ENCODE measurements at places on chromosomes 5 and 9.
A peak's percentile ranks its signal among the peaks of the same experiment; 100 is the strongest.

DNA sequence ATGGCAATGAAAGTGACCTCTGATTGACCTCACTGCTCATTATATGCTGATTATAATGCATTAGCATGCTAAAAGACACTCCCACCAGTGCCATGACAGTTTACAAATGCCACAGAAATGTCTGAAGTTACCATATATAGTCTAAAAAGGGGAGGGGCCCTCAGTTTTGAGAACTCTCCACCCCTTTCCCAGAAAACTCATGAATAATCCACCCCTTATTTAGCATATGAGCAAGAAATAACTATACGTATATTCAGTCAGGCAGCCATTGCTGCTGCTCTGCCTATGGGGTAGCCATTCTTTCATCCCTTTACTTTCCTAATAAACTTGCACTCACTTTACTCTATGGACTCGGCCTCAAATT is 163.1 kb downstream of the ESM1 start:
- H3K4me3 ChIP-seq, result no peak overlapping the region
- H3K27me3 ChIP-seq, result no peaks in the 10 kb centered on the region
- H3K27ac ChIP-seq, result no peak overlapping the region

DNA sequence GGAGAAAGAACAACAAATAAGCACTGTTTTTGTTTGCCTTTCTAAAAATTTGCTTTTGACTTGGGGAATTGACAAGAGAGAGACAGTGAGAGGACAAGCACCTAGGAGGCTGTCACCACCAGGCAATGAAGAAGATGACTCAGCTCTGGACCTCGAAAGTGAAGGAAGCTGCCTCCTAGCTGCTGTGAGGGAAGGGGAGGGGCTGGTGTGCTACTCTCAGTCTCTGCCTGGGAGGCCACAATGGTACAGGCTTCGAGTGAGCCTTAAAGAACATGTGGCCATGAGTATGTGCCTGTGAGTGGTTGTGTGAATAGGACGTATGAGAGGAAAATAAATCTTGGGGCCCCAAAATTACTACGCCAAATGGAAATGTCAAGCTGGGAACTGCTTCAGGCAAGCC is 7.1 kb upstream of the PLK2 start:
- H3K4me3 ChIP-seq, result no peak overlapping the region
- peaks cover under 1% of the 10 kb centered on the region for H3K27me3 ChIP-seq
- H3K4me1 ChIP-seq, result no peaks in the 10 kb centered on the region
- no peak for DNase-seq
- no peak overlapping the region for H3K27ac ChIP-seq

DNA sequence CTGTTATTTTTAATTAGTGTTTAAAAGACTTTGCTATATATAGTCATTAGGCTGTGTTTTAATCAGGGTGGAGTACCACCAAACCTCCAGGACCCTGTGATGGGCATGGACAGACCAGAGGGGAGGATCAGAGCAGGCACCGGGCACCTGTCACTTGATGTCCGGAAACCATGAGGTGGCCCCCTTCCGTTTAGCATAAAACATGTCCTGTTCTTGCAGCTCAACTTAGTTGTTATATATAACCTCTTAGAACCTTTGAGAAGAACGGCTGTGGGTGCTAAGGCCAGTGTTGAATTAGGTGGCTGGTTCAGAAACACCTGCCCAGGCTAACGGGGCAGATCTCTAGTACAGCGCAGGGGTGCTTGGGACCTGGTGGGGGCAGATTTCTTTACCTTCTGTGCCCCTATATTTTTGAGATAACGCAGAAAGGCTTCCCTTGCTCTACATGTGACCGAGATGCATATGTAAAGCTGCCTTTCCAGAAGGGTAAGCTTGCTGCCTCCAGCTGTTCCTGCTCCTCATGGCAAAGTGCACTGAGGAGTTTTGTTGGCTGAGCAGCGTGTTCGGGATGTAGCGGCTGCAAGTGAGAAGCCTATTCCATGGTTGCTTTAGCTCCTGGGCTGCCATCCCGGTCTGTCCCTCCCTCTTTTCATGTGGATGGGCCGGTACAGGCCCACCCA is 255.5 kb downstream of the FANCC start:
- H3K4me1 ChIP-seq, result no peaks in the 10 kb centered on the region
- H3K36me3 ChIP-seq, result peaks cover 1% of the 10 kb centered on the region
- no peaks in the 10 kb centered on the region for H3K27me3 ChIP-seq
- H3K27ac ChIP-seq, result no peak overlapping the region

- H3K36me3 ChIP-seq, result no peaks in the 10 kb centered on the region
- H3K27me3 ChIP-seq, result no peaks in the 10 kb centered on the region
- no peak for DNase-seq
These were observed 15.7 kb downstream of the KIAA1958 start for GRCh38 chr9:112502175-112502946.

DNA sequence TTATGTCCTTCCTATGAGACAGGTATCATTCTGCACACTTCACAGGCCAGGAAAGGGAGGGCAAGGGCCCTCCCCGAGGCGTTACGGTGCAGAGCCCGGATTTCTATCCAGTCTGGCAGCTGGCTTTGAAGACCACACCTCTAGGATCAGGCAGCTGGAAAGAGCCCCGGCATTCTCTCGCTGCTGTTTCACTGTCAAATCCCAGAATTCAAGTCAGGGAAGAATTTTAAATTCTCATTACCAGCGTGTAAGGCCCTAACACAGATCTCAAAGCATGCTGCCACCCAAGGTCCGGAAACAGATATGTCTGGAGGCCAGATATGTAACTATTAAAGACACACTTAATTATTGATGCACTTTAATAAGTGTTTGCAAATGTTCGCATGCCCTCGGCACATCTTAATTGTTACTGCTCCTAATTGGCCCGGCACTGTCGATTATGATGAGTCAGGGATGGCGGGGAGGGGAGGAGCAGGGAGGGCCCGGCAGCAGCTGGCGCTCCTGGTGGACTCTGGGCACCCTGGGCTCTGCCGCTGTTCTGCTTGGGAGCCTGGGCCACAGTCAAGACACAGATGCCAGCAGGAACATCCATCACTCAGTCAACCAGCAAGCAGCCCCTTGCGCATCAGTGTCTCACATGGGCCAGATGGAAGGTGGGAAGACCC is 76.3 kb upstream of the BARHL1 start:
- no peak overlapping the region for H3K27ac ChIP-seq
- H3K4me3 ChIP-seq, result no peak overlapping the region
- H3K36me3 ChIP-seq, result no peaks in the 10 kb centered on the region
- peaks cover 67% of the 10 kb centered on the region for H3K27me3 ChIP-seq

DNA sequence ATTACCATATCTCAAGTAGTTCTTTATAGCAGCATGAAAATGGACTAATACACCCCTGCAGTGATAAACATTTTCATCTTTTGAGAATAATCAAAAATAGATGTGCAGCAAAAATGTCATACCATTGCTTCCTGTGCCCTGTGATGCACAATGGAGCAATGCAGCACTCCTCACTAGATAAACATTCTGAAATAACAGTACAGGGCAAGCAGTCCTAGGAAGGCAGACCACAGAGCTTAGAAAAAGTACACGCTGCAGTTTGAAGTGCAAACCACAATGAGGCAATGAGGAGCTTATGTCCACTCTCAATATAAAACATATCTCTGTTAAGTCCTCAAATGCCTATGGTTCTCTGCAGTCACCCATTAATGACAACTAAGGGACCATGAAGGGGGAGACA is 367.6 kb downstream of the PDE4D start:
- no peaks in the 10 kb centered on the region for H3K4me1 ChIP-seq
- H3K27ac ChIP-seq, result no peak overlapping the region
- no peaks in the 10 kb centered on the region for H3K36me3 ChIP-seq
- no peak for DNase-seq
- no peak overlapping the region for H3K4me3 ChIP-seq
- no peaks in the 10 kb centered on the region for H3K27me3 ChIP-seq

DNA sequence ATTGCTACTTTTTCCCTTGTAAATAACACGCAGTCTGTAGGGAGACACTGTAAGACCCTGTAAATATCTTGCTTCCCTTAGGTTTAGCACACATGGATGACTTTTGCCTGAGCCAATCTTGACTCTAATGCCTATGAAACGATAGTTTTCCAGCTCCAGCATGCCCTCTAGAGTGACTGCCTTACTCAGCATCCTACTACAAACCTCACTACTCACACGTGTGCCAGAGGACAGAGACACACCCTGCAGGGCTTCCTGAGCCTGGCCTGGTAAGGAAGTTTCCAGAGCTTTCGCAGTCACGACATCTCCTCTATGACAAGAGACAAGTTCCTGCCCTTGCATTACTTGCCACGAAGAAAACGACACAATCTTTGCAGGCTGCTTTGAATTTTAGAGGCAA is 138.1 kb downstream of the ATPSCKMT start:
- H3K27me3 ChIP-seq, result no peaks in the 10 kb centered on the region
- no peak for DNase-seq
- H3K36me3 ChIP-seq, result no peaks in the 10 kb centered on the region

GRCh38 chr5:72248410-72248981 is 71.5 kb downstream of the MRPS27 start:
- no peak overlapping the region for H3K4me3 ChIP-seq
- no peak for DNase-seq
- H3K36me3 ChIP-seq, result peaks cover 3% of the 10 kb centered on the region
- no peak overlapping the region for H3K27ac ChIP-seq
- H3K4me1 ChIP-seq, result peaks cover 34% of the 10 kb centered on the region
- no peaks in the 10 kb centered on the region for H3K27me3 ChIP-seq

DNA sequence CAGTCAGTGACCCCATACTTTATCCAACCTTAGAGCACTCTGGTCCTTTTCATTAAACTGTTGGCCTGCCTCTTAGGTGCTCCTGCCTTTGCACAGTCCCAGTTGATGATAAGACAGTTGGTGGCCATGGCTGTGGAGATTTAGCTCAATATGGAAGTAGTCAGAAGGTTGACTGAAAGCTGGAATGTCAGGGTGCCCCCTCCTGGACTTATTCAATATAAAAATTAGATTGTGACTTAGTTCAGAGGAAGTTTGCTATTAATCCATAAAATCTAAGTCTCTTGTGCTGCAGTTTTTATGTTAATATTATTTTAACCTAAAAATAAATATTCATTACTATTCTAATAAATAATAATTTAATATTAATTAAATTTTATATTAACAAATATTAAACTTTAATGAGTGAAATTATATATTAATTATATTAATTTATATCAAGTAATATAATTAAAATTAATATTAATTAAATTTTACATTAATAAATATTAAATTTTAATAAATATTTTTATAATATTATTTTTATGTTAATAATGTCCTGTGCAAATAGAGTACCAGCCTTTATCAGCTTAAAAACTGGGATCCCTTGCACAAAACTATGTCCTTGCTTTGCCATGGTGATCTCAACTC is 77.7 kb upstream of the ADAMTSL1 start:
- no peaks in the 10 kb centered on the region for H3K27me3 ChIP-seq
- H3K36me3 ChIP-seq, result no peaks in the 10 kb centered on the region
- H3K4me1 ChIP-seq, result no peaks in the 10 kb centered on the region
- no peak for DNase-seq
- no peak overlapping the region for H3K4me3 ChIP-seq

DNA sequence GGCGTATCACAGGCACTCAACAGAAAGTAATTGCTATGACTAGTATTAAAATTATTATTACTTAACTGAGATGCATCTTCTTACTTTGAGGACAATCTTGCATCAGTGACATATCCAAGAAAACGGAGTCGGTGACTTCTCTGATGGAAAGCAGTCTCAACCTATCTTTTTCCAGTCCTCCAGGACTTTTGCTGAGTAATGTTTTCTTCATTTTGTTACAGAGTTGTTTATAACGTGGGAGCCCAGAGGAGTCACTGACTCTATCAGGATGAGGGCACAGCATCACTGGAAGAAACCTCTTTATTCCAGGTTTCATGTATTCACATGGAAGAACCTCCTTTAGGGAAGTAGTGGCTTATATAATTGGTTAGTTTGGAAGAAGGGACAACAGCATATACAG is 51.5 kb upstream of the MELK start:
- H3K36me3 ChIP-seq, result no peaks in the 10 kb centered on the region
- no peaks in the 10 kb centered on the region for H3K27me3 ChIP-seq
- H3K4me1 ChIP-seq, result no peaks in the 10 kb centered on the region
- no peak overlapping the region for H3K27ac ChIP-seq

GRCh38 chr9:136506425-136506824 is 23.6 kb upstream of the SEC16A start:
- no peaks in the 10 kb centered on the region for H3K4me1 ChIP-seq
- H3K27ac ChIP-seq, result no peak overlapping the region
- no peak overlapping the region for H3K4me3 ChIP-seq
- no peaks in the 10 kb centered on the region for H3K27me3 ChIP-seq
- H3K36me3 ChIP-seq, result peaks cover 25% of the 10 kb centered on the region
- DNase-seq, result no peak

GRCh38 chr5:177440211-177440989 is 6.2 kb upstream of the PRR7 start:
- peaks cover 56% of the 10 kb centered on the region for H3K4me1 ChIP-seq
- peak overlapping the region; percentile 20 for H3K4me3 ChIP-seq
- H3K36me3 ChIP-seq, result peaks cover 50% of the 10 kb centered on the region
- DNase-seq, result no peak

DNA sequence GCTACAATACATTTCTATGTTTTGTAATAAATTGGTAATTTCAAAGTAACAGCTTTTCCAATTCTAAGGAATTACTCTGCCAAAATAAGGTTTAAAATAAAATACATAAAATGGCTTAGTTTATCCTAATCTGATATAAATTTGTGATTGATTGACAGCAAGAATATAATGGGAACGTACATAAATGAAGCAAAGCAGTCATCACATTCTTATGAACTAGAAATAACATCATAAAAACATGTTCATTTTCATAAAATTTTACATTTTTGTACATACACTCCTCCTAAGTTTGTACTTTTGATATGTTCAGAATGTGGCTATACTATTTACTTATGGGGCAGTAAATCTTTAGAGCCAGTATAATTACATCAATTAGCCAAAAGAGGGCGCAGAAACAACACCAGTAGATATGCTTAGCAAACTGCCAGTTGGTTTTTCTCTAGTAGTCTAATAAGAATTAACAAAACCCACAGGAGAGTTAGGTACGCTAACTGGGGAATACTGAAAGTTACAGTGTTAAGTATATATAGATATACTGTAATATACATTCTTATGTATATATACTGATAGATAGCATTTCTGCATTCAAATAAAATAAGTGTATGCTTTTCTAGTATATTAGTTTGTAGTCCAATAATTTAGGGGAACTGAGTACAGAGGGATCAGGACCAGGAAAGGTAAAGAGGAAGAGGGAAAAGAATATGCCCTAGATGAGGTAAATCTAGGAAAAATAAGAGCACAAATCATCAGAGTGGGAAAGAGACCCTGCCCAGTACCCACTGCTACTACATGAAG is 76.8 kb downstream of the ZDHHC21 start:
- H3K4me1 ChIP-seq, result no peaks in the 10 kb centered on the region
- H3K27me3 ChIP-seq, result no peaks in the 10 kb centered on the region
- no peaks in the 10 kb centered on the region for H3K36me3 ChIP-seq
- H3K4me3 ChIP-seq, result no peak overlapping the region
- H3K27ac ChIP-seq, result no peak overlapping the region

GRCh38 chr5:159915904-159916840 is at the start of gene ADRA1B:
ADRA1B (plus strand) TSS chr5:159916482; CDS start chr5:159916906, 424 bp downstream.
- no peak for DNase-seq
- peak within 1 kb of the TSS; percentile 55 for H3K4me3 ChIP-seq
- H3K4me1 ChIP-seq, result peaks cover 7% of the 10 kb centered on the region

DNA sequence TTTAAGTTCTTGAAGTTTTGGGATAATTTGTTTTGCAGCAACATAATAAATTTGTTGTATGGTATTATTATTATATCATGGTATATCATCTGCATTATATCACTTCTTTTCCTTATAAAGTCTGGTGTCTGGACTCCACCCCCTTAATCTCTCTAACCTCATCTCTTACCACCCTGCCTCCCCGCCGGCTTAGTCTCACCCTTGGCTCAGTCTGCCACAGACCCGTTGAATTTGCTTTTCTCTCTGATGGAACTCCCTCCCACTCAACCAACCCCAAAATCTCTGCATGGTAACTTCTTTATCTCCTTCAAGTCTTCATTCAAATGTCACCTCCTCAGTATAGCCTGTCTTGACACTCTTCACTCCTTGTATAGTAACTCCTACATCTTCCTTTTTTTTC is 29.6 kb upstream of the MATR3 start:
- no peaks in the 10 kb centered on the region for H3K36me3 ChIP-seq
- DNase-seq, result no peak
- peaks cover 10% of the 10 kb centered on the region for H3K27me3 ChIP-seq
- peaks cover 11% of the 10 kb centered on the region for H3K4me1 ChIP-seq
- H3K4me3 ChIP-seq, result no peak overlapping the region

Measured in central memory CD8-positive, alpha-beta T cell (primary cell).